ENCODE measurements at places on chromosomes 7 and 10.

DNA sequence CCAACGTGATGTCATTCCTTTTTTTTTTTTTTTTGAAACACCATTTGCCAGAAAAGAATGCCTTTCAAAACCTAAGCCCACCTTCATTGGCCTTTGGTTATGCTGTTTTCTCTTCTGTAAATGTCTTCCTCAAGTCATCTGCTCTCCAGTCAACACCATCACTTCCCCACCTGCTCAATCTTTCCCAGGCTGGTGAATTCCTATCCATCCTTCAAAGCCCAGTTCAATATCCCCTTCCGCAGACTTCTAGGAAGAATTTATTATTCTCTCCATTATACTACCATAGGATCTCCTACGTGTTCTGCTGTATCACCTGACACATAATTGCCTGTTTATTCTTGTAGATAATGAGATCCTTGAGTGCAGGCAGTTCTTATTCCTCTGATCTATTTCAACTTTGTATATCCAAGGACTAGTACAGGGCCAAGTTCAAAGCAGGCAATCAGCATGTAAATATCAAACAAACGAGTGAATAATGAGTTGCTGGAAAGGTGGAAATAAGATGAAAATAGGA is 73.5 kb upstream of the PRR15 start:
- DNase-seq = no peak

GRCh38 chr7:8724080-8724718 is 290.8 kb downstream of the NXPH1 start:
- peak; percentile 82 for DNase-seq

- no peak for DNase-seq
Measured at GRCh38 chr7:147541261-147541660, 1049.3 kb upstream of the C7orf33 start.

GRCh38 chr7:11317766-11318165 is 344.1 kb downstream of the PHF14 start:
- DNase-seq = no peak

- no peak for DNase-seq
Measured at GRCh38 chr7:103115771-103116170, 33.1 kb downstream of the NAPEPLD start.

GRCh38 chr7:4739528-4739992 is 35.9 kb upstream of the AP5Z1 start:
- no peak for DNase-seq

GRCh38 chr7:69934144-69934903 is 336.0 kb downstream of the AUTS2 start:
- peak; percentile 97 for DNase-seq

DNA sequence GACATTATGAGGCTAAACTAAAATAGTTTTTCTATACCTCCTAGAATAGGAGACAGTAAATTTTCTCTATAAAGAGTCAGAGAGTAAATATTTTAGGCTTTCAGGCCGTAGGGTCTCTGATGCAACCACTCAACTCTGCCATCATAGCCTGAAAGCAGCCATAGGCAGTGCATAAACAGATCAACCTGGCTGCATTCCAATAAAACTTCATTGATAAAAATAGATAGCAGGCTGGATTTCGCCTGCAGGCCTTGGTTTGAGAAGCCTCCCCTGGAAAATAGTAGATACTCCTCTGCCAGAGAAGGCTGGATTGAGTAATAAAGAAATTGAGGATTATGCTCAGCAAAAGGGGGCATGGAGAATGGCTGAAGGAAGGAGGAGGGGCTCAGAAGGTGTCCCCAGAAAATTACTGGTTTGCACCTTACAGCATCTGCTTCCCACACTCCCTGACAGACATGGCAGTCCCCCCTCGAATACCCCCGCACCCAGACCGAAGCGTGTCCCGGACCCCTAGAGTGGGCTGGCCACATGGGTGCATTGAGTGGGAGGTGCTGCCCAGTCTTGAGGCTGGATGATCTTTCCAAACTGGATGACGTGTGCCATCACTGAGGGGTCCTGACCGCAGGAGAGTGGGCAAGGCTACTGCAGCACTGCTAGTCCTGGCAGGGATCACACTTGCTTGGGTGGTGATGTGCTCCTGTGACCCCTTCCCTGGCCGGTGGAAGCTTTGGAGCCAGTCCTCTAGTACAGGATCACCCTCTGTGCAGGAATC is 126.6 kb downstream of the PTPN20 start:
- no peak for DNase-seq

GRCh38 chr7:148266795-148267194 is 323.8 kb upstream of the C7orf33 start:
- DNase-seq = no peak

GRCh38 chr7:29146888-29147609 is 712 bp upstream of the CPVL start:
- DNase-seq = peak; percentile 65

DNA sequence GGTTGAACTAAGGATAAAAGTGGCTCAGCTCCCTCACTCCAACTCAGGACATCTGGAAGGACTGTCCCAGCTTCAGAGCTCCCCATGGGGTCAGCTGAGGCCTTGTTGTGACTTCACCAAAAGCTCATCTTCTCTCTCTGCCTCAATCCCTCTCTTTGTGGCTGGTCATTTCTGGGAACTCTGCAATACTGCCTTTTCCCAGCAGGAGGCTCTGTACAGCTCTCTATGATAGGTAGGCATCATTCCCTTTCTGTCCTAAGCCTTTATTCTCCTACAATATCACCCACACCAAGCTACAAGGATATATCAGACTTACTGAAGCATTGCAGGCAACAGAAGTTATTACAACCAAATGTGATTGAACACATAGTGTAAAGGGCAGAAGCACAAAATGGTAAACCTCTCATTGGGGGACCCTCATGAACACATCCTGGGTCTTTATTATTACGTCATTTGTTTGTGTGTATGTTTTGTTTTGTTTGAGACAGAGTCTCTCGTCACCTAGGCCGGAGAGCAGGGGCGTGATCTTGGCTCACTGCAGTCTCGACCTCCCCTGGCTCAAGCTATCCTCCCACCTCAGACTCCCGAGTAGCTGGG is 36.7 kb upstream of the PRPS1L1 start:
- DNase-seq = peak; percentile 37

- peak; percentile 56 for DNase-seq
Measured at GRCh38 chr7:92880212-92881090, 44.1 kb upstream of the CDK6 start.

GRCh38 chr7:10908600-10908999 is 65.1 kb upstream of the PHF14 start:
- no peak for DNase-seq

GRCh38 chr7:122298618-122299017 is 5.9 kb downstream of the FEZF1 start:
- DNase-seq = no peak

- no peak for DNase-seq
Measured at GRCh38 chr10:33189808-33190207, 144.7 kb downstream of the NRP1 start.

GRCh38 chr7:77454802-77455201 is 38.7 kb upstream of the GSAP start:
- no peak for DNase-seq

GRCh38 chr7:24057243-24057642 is 226.7 kb upstream of the NPY start:
- DNase-seq = no peak

DNA sequence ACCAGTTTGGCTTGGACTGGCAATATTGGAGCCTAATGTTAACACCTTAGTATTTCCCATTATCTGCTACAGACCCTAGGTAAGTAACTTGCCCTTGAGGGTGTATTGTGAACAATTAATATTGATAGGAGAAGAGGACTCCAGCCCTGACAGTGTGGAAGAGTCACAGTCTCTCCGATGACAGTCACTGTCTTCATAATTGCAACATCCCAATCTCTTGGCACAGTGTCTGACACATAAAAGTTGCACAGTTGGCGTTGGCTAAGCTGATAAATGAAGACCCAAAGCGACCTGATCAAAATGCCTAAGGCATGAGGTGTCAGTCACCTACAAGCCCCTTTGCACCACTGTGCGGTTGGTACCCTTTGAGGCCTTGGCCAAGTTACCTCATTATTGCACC is 154.7 kb upstream of the AOAH start:
- no peak for DNase-seq

DNA sequence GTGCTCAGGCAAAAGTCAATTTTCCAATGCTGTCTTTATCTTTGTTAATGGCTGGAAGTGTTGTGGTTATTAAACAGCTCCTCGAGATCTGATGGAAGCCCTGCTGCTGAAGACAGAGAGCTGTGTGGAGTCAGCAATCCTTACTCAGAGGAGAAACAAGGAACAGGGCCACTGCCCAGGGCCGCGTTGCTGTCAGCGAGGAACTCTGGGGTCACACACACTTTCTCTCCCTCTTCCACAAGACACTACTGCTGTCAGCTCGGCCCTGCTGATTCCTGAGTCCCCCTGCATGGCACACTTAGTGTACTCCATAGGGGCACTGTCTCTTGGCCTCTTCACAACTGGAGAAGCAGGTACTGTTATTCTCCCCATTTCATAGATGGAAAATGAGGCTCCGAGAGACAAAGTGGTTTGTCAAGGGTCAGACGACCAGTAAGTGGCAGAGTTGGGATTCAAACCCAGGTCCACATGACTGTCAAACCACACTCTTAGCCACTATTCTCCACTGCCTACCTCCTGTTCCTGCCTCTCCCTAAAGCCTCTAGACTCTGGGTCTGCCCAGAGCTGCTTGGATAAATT is 29.3 kb upstream of the PDCD4 start:
- DNase-seq = no peak

- DNase-seq = no peak
Measured at GRCh38 chr7:10797157-10797556, 176.5 kb upstream of the PHF14 start.

DNA sequence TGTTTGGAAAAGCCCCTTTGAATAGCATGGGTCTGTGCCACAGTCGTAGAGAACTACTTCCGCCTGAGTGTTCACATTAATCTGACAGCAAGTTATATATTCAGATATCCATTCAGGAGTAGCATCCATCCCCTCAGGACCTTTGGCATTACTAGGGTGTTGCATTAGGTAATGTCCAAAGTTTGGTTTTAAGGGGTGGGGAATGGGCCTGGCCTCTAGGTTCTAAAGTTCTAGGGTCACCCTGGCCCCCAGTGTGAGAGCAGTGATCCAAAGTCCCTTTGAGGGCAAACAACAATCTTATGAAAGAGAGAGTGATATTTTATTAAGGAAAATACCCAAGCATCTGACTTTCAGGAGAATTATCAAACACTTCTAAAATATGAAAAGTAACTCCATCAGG is 12.3 kb downstream of the MCM10 start:
- no peak for DNase-seq

DNA sequence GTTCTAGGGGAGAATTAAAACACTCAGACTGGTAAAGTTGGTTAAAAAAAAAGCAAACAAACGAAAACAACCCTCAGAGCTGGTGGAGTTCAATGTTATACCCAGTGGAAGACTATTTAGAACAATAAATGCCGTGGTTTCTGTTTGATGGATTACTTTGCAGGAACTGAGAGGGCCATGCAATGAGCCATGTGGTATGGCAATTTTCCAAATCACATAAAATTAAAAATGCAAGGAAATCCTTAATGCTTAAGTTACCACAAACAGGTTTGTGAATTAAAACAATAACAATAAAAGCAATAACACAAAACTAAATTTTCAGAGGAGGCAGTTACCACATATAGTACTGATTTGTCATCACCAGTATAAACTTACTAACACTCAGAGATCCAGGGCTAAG is 96.9 kb downstream of the RTKN2 start:
- no peak for DNase-seq

GRCh38 chr10:75170215-75170614 is 40.4 kb upstream of the VDAC2 start:
- no peak for DNase-seq

GRCh38 chr7:127838816-127839415 is 186.9 kb downstream of the SND1 start:
- DNase-seq = no peak

GRCh38 chr7:70188901-70189650 is 590.8 kb downstream of the AUTS2 start:
- no peak for DNase-seq

DNA sequence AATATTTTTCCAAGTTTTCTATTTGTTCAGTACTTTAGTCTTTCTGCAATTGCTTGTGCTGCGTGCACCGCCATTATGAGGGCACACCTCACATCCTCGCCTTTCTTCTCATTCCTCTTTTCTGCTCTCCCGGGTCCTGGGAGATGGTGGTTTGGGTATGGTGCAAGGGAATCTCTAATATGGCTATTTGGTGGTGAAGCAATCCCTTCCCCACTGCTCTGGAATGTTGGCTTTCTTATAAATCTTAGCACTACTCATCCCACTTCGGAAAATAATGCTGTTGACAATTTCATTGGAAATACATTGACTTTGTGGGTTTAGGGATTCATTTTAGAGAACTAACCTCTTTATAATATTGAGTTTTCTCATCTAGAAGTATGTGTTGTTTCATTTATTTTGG is 1.9 kb upstream of the GCK start:
- no peak for DNase-seq

GRCh38 chr7:103962070-103962469 is 27.4 kb downstream of the RELN start:
- no peak for DNase-seq

- DNase-seq = peak; percentile 100
Measured at GRCh38 chr10:3173171-3173878, 743 bp upstream of the PITRM1 start.

- DNase-seq = no peak
Measured at GRCh38 chr7:40348126-40348728, 213.4 kb downstream of the SUGCT start.

GRCh38 chr10:106761906-106762305 is 402.6 kb downstream of the SORCS1 start:
- DNase-seq = no peak

GRCh38 chr7:712381-713138 is 13.9 kb upstream of the DNAAF5 start:
- DNase-seq = peak; percentile 28

DNA sequence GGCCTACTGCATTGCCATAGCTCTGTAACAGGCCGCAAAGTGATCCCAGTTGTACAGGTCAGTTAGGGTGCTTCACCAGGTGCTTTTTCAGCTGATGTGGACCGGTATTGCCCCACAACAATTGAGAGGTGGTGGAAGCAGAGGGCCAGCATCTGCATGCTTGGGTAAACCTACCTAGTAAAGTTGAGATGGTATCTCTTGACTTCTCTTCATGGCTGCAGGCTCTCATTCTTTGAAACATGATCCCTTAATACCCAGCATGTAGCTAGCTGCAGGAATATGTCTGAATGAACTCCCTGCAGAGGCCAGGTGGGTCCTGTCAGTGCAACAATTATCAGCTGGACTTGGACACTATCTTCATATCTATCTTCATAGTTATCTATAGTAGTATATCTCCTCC is 60.7 kb upstream of the CCDC6 start:
- DNase-seq = peak; percentile 96

DNA sequence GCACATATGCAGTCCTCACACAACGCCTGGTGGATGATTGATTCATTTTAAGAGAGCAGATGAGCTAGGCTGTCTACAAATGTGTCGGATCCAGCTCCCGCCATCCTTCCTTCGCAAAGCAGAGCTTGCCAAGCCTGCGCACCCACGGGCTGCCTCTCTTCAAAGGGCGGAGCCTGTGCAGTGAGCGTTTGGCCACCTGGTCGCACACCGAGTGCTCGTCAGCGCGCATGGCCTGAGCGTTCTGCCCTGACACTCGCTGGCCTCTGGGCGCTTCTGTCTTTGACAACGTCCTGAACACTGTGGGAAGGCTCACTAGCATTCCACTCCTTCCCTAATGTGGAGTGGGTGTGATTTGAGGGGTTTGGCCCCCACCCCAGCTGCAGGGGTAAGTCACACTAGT is 47.1 kb upstream of the TMEM72 start:
- DNase-seq = peak; percentile 12

- DNase-seq = no peak
Measured at GRCh38 chr7:42414028-42414427, 177.0 kb upstream of the GLI3 start.

- no peak for DNase-seq
Measured at GRCh38 chr7:94458041-94458440, 51.6 kb upstream of the CASD1 start.

- DNase-seq = no peak
Measured at GRCh38 chr10:94036766-94037033, 43.0 kb downstream of the PLCE1 start.

Measured in NCI-H146 (cell line).